ENCODE measurements at places on chromosomes 3 and 15.
A peak's percentile ranks its signal among the peaks of the same experiment; 100 is the strongest.

DNA sequence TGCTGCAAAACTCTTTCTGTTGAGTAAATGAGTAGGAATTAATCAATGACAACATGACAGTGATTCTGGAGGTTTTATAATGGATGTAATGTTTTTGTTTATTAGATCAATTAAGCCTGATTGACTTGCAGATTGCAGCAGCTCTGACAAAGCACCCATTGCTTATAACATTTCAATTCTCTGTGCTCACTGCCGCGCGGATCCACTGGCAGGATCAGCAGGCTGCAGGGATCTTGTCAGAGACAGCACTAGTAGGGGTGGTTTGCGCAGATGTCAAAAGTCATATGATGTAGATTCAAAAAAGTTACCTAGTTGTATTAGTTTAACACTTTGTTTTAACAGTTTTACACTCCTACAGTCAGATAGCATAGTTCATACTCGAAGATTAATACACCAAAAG lies 93.4 kb downstream of the MBNL1 start:
- DNase-seq: no peak

DNA sequence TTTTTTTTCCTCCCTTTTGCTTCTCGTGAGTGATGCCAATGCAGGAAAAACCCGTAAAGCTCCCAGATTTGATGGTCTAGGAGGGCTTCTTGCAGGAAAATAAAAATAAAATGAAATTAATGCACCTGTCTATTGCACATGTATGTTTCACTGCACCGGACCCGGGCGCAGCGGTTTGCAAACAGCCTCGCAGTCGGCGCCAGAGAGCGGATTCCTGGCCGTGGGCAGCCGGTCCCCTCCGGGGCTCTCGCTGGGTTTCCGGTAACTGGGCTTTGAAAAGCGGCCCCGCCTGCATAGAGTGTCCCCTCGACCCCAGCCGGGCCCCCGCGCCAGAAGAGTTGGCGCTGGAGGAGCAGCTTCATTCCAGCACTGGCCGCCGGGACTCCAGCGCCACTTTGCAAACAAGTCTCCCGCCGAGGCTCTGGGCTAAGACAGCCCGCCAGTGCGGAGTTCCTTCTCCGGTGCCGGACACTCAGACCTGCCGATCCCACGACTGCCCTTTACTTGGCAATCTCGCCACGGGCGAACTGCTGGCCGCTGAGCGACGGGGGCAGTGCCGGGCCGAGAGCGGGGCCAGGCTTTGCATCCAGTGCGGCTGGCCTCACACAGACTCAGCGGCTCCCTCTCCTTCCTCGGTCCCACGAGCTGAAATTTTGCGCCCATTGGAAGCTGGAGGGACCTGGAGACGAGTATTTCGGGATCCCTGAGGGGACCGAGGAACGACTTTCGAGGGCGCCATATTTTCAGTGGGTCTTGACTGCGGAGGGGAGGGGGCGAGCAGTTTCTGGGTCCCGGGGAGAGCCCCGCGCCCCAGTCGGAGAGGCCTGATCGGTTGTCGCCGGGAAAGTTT lies 225.9 kb upstream of the C2CD4B start:
- peak; percentile 37 for DNase-seq

DNA sequence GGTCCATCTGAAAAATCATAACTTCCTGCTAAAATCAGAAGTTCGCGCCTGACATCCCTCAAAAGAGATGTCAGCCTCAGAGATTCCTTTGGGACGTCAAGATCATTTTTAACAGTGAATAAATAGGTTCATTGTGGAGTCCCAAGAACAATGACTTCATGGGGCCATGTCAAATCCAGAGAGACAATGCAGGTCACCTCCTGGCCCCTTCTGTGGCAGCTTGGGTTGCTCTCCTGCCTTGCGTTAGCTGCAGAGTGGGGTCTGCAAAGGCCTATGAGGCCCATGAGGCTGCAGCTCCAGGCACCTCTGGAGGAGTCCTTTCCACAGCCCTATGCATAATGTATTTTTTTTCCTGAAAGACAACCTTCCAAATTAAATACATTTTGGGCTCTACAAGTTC lies 282.3 kb downstream of the ADAMTS17 start:
- DNase-seq: no peak

DNA sequence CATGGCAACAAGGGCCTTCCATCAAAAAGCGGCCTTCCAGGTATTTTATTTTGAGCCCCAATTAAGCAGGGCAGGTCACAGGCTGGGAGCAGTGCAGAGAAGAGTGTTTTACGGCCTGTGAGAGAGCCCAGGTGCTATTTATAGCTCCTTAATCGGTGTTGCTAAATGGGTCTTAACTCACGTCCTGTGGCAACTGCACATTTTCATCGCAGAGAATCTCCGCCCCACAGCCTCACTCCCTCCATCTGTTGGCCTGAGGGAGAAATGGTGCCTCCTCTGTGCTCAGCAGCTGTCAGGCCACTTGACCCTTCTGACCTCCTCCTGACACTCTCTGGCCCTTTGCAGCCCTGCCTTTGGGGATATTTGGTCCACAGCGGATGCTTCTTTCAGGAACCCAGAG lies 58.6 kb downstream of the SPSB4 start:
- no peak for DNase-seq

DNA sequence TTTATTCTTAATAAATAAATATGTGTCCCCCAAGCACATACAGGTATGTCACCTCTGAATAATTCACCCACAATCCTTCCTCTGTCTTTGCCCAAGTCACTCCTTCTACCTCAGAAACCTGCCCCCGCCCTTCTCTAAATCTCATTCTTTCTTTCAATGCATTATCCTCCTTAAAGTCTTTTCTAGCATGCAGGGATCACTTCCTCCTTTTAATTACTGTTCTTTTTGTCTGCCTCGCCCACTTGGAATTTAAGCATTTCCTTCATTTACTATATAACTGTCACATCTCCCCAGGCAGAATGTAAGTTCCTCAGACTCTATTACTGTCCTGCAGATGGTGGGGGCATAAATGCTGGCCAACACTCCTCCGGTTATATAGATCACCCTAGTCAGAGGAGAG lies 7.8 kb downstream of the CCDC80 start:
- DNase-seq: no peak

GRCh38 chr3:5787861-5788488 lies 600.5 kb downstream of the EDEM1 start:
- DNase-seq: peak; percentile 1

DNA sequence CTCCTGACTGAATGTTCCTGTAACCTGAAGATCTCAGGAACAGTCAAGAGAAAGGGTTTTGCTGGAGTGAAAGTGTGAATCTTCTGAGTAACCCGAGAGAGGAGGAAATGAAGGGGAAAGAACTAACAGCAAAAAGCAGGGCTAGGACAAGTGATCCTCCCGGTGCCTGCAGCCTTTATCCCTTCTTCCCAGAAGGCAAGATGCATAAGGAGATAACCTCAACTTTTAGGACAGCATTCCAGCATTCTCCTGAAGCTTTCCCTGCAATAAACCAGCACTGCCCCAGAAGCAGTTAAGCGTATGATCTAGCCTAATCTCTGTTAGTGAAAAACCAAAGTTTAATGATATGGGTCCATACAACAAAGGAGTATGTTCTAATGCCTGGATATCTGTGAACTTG lies 298.8 kb downstream of the MEX3B start:
- DNase-seq: no peak

DNA sequence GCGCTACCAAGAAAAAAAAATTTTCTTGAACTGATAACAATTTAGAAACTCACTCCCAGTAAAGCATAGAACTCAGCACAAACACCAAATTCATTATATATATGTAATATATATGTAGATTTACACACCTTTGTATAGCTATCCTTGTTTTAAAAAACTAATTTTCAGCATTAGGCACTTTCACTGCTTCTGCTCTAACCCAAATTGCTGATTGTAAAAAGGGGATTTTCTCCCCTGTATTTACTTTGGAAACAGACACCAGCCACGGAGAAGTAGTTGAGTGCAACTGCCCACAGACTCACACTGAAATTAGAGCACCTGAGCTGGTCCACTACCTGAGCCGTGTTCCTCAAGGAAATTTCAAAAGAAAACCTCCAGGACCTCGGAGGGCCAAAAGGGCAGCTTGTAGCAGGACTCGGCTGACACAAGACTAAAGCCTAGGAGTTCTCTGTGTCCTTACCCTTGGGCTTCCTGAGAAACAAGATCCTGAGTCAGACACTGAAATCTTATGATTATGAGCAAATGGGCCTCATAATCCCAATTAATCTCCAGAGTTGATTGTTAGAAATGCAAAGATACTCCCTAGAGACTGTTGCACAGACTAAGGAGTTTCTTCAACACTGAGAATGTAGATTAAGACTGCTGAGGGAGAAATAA lies 106.0 kb downstream of the TNIK start:
- DNase-seq: no peak

DNA sequence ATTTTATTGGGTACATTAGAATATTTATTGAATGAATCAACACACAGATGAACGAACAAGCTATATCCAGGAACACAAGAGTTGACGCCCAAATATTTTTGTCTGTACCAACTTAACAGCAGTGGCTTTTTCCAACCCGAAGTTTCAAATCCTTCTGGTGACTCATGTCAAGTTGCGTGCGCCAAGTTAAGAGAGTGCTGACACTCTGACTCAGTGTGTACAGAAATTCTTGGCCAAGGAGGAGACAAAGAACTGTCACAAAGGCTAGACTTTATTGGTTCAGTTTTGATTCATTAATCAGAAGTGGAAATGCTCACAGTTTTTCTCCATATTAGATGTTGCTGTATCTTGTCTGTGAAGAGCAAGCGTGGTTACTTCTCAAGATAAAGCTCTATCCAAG lies 59.6 kb upstream of the TSC22D2 start:
- DNase-seq: peak; percentile 86

- DNase-seq: no peak
Observed at GRCh38 chr3:183301937-183302580, 49.0 kb downstream of the B3GNT5 start.

GRCh38 chr3:57818772-57819171 lies 62.7 kb downstream of the SLMAP start:
- DNase-seq: no peak

- DNase-seq: peak; percentile 38
Observed at GRCh38 chr3:42739401-42740158, 33.5 kb downstream of the CCDC13 start.

DNA sequence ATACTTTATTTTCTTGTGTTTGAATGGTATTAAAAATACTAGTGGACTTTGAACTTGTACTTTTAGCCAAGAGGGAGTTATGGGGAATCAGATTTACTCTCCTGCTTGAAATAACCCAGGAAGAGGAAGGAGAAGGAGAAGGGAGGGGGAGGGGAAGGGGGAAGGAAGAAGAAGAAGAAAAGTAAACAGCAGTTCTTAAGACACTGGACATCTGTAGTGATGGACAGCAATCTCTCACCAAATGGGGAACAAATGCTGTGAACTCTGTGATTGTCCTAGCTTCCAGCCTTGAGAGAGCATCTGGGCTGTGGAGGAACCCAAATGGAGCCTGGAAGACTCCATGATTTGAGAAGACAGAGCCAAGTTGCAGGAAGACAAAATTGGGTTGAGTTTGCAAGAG lies 52.0 kb downstream of the VPS8 start:
- DNase-seq: no peak

- peak; percentile 66 for DNase-seq
Observed at GRCh38 chr3:113736548-113737089, 9.4 kb downstream of the NAA50 start.
